ENCODE measurements at places on chromosomes 12 and 14. TPM values are rescaled to one million over a fixed set of nuclear protein-coding genes. Genes with fewer than 3 reads are reported as not detected.

Gene RAD9B
- 0.49 TPM for total RNA-seq

Gene FAM181A
- total RNA-seq = 0.99 TPM

Gene EVL
- total RNA-seq = 17.3 TPM

Gene DLST
- 60.2 TPM for total RNA-seq

Gene KRT3
- not detected for total RNA-seq

Gene SIX1
- total RNA-seq = 11.3 TPM

Gene ERH
- total RNA-seq = 101 TPM

Gene CYP27B1
- 10.4 TPM for total RNA-seq

Gene PRPH
- not detected for total RNA-seq

Gene TUNAR
- not detected for total RNA-seq

Gene TMEM120B
- total RNA-seq = 4.2 TPM
